ENCODE measurements at places on chromosomes 2 and 18.

GRCh38 chr2:188207554-188207953 is 84.1 kb upstream of the GULP1 start:
- DNase-seq, result no peak

- DNase-seq, result no peak
Measured at GRCh38 chr18:4831791-4832375, 365.2 kb downstream of the AKAIN1 start.

GRCh38 chr18:61596296-61596695 is 263.1 kb downstream of the CDH20 start:
- no peak for DNase-seq

DNA sequence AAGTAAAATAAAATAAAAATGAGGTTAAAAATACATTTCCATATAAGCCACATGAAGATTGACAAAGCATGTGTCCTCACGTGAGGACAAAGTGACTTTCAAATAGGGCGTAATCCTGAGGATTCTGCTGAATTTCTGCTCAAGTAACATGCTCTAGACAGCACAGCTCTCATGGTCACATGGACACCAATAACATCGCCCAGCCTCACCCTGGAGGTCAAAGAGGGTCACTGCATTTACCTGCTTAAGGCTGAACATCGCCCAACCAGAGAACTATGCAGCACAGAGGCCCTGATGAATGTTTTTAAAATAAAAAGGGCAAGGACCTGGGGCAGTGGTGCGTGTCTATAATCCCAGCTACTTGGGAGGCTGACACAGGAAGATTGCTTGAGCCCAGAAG is 30.2 kb downstream of the TGFBRAP1 start:
- no peak for DNase-seq

- no peak for DNase-seq
Measured at GRCh38 chr2:201660293-201660895, 17.1 kb upstream of the TMEM237 start.

DNA sequence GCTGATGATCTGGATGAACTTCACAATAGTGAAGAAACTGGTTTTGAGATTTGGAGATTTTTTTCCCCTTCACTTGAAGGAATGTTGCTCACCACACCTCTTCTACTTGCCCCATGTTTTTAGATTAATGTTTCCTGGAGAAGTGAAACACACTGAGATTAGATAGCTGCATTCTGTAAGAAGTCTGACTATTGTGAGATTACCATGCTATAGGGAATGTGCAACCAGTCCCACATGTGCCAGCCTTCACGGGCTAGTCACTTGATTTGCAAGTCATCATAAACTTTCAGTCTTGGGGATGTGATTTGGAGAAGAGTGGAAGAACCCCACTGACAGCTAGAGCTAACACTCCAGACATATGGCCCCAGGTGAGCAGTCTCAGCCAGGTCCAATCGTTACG is 7.4 kb upstream of the CCNYL1 start:
- no peak for DNase-seq

DNA sequence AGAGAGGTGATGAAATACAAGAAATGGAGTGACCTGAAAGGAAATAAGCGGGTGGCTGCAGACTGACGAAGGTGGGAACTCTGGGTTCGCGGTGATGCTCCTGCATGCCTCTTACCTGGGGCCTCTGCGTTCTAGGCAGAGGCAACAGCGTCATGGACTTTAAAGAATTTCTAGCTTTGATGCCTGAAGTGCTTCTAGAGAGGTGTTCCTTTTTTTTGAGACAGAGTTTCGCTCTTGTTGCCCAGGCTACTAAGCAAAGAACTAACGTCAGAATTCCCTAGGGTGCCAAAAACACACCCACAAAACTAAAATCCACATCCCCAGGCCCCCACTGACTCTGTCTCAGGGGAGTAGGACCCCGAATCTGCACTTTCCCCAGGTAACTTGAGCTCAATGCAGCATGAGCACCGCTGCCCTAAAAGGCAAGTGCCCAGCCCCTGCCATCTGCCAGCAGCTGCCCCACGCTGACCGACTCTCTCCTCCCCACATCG is 110.5 kb upstream of the ID2 start:
- DNase-seq, result no peak

- no peak for DNase-seq
Measured at GRCh38 chr2:152630466-152630865, 86.8 kb downstream of the PRPF40A start.

DNA sequence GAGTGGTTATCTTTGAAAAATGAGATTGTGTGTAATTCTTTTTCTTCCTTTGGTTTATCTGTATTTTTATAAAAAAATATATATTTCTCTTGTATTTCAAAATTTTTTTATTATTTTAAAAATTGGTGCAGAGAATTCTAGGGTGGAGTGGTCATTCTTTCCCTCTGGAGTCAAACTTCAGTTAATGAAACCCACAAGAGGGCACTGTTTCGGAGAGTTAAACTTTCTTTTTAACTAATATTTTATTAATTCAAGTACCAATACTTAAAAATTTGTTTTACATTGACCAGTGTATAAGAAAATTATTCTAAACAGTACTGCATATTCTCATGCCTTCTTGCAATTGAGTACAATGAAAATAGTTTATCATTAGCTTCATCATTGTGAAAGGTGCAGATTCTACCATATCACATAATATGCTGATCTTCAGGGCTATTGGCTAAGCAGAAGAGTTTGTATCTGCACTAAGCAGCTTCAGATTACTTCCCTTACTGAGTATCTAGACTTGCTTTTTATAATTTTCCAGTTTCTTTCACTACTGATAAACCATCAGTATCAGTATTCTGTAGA is 50.1 kb downstream of the HS1BP3 start:
- no peak for DNase-seq

DNA sequence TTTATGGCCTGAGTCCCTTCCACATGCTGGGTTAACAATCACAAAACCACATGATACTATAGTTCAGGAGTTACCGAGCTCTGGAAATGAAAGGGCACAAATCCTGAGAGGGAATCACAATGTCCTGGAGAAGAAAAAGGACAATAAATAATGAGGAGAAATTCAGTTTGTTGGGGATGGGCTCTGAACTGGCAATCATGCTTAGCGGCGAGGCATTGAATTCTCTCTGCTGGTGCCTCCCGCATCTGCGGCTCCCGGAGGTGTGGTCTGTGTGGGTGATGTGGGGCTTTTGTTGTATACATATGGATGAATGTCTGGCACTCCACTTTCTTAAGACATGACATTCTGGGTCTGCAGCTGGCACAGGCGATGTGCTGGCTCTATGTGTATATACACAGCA is 46.1 kb downstream of the NRP2 start:
- no peak for DNase-seq

DNA sequence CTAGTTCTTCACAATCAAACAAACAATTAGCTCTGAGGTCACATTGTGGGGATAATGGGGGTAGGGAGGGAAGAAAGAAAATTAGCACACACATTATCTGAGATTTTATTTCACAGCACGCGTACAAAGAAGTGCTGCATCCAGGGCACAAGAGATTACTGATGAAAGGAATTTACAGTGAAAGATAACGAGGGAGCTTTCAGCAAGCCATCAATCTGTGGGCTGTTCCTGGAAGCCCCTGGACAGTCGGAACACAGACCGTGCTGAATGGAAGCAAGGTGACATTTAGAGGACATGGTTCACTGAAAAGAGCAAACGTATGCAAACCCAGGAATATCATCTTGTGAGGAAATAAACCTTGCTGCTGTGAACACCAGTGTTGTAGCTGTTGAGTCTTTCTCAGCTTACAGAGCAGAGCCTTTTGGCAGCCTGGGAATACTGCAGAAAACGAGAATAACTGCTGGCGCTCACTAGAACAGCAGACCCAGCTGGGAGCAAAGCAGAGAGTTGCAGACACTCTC is 63.2 kb downstream of the SCG2 start:
- no peak for DNase-seq

- no peak for DNase-seq
Measured at GRCh38 chr2:8203364-8203763, 478.5 kb upstream of the ID2 start.

- DNase-seq, result no peak
Measured at GRCh38 chr2:223470602-223471001, 131.6 kb downstream of the SCG2 start.

DNA sequence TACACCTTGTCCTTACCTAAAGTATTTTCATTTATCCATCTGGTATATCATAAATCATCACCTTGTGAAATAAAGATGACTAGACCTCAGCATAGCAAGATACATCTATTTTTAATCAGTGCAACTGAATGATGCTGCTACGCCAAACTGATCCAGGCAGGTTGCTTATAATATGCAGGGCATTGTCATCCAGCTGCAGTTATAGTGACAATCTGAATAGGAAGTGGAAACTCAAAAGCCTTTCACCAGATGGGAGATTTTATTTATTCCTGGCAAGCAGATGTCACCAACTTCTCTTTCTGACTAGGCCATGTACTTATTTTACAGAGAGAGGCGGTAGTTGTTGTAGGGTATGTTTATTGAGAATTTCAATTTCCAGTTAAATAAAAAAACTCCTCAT is 747.3 kb downstream of the ADCYAP1 start:
- DNase-seq, result no peak

GRCh38 chr18:46542545-46542944 is 114.5 kb downstream of the LOXHD1 start:
- no peak for DNase-seq

DNA sequence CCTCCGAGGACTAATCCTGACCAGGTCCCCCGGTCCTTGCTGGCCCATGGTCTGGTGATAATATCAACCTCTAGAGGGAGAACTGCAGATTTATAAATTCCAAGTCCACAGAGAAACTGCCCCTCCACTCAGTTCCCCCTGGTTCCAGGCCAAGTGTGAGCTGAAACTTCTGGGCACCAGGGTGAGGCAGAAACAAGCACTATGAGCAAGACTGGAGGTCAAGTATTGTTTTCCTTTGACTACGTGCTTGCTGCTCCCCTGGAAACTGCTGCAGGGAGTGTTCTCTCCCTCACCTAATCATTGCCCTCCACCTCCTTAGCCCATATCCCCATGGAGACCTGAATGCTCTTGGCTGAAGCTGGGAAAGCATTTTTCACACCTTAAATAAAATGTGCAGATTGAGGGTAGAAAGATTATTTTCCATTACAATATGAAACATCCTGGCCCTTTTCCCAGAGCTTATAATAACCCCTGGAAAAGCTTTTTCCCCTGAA is 135.2 kb downstream of the RDH14 start:
- DNase-seq, result no peak

DNA sequence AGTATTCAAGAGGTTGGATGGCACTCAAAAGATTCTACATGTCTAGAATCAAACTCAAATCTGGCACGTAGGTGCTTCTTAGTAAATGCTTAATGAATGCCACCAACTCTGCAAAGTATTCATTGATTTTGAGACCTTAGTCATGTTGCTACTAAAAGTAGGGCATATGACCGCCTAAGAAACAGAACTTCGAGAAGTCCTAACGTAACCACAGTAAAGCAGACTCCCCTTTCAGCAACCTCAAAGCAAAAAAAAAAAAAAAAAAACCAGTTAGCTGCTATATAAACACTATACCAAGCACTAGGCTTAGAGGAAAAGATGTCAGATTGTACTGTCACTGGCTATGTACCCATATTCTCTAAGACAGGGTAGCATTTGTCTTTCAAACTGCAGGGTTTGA is 33.9 kb downstream of the PTCD3 start:
- DNase-seq, result no peak

- DNase-seq, result peak; percentile 83
Measured at GRCh38 chr2:219119422-219120043, 41.1 kb downstream of the NHEJ1 start.

DNA sequence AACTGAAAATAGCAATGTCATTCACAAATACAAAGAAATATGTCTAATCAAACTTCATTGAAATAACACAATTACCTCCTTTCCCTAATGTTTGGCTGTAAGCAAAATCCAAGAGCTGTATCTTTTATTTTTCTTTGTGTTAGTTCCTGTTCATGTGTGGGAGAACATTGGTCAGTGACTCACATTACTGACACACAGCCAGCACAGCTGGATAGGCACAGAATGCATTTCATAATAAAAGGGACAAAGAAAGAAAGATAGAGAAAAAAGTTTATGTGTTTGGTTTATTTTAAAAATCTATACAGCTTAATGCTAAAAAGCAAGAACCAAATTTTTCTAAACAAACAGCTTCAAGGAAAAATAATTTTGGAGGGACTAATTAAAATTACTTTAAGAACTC is 185.6 kb upstream of the COL3A1 start:
- DNase-seq, result no peak
